ENCODE measurements at places on chromosomes 11 and 22. TPM values are rescaled to one million over a fixed set of nuclear protein-coding genes. Genes with fewer than 3 reads are reported as not detected.

GRCh38 chr11:119077839-119078238, 6.8 kb upstream of the HMBS start:
- no peak for DNase-seq

GRCh38 chr11:91209751-91210150, 986.9 kb upstream of the CHORDC1 start:
- DNase-seq: no peak

DNA sequence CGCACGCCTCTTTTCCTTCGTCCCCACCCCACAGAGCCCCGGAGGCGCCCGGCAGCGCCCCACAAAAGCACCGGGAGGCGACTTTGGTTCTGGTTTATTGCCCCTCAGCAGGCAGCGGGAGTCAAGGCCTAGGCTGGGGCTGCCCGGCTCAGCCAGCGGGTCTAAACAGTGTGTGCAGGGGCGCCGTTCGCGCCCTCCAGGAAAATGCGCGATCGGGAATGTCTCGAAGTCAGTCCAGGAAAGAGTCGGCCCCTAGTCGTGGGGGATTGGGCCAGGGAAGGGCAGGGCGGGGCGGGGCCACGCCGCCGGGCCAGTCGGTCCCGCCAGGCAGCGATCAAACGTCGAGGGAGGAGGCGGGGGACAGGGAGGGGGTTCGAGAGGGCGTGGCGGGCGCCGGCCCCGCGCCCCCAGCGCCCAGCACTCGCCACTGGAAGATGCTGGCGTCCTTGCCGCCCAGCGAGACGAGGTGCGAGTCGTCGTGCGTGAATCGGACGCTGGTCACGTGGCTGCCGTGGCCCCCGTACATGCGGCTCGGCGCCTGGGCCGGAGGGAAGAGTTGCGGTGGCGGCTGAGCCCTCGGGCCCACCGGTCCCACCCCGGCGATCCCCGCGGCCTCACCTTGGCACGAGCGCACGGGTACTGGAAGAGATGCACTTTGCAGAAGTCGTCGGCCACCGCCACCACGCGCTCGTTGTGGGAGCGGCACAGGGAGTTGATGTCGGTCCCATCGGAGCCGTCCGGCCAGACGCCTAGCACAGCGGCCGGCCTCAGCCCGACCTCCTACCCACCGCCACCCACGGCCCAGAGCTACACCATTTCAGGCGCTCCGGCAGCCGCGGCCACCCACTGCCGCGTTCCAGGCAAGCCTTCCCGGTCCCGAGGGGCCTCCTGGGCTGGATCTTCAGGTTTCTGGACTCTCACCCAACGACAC, 741 bp upstream of the MTA2 start:
- no peak for DNase-seq

DNA sequence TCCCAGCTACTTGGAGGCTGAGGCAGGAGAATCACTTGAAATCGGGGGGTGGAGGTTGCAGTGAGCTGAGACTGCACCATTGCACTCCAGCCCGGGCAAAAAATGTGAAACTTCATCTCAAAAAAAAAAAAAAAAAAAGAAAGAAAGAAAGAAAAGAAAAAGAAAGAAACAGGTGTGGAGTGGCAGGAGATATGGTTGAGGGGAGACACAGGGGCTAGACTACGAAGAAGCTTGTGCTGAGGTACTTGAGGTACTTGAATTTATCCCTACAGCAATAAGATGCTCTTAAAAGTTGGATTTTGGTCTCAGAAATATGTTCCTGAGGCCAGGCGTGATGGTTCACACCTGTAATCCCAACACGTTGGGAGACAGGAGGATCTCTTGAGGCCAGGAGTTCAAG, 2.2 kb upstream of the MAJIN start:
- DNase-seq: no peak

GRCh38 chr22:42154293-42155052, 23.9 kb upstream of the CYP2D6 start:
- DNase-seq: no peak

GRCh38 chr11:96967616-96968015, 577.8 kb downstream of the JRKL start:
- DNase-seq: no peak

DNA sequence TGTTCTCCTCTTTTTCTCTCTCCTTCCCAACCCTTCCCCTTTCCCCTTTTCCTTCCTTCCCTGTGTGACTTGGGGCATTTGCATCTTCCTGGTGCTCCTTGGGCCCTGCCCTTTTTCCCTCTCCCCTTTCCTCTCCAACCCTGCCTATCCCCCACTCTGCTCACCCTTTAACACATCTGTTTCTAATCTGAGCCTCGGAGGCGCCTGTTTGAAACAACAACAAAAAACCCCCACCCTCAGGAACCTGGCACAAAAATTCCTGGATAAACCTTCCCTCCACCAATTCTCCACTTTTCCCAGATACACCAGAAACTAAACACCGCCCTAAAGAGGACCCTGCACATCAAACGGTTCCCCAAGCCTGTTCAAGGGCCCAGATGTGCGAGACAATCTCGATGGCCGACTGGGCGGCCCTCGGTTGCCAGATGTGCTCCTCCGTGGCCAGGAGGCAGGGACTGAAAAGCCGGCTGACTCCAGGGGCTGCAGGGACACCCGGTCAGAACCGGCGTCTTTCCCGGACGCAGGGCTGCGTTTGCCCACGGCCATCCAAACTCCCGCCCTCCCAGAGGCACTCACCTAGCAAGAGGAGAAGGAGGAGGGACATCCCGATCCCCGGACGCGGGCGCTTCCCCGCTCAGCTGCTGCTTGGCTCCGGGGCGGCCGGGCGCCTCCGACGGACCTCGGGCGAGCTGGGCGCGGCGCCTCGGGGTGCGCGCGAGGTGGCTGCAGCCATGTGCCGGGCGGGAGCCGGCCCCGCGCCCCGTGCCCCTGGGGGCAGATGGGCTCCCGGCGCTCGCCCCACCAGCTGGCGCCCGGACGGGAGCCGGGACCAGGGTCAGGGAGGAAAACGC, 486 bp downstream of the CLMP start:
- DNase-seq: no peak

GRCh38 chr11:34508524-34508923, 5.1 kb downstream of the ELF5 start:
- DNase-seq: no peak

GRCh38 chr11:86818462-86819192, 18.3 kb downstream of the PRSS23 start:
- DNase-seq: no peak

- DNase-seq: no peak
These were observed 227.1 kb downstream of the DDX10 start for GRCh38 chr11:108891909-108892511.

The GP1BB gene
- 6.4 TPM for polyA plus RNA-seq

The OR9G1 gene
- polyA plus RNA-seq: not detected

The GRM5 gene
- 0.47 TPM for polyA plus RNA-seq

The RAB39A gene
- polyA plus RNA-seq: 0.51 TPM

The MMP7 gene
- polyA plus RNA-seq: 29.0 TPM

The C11orf86 gene
- 0.07 TPM for polyA plus RNA-seq

The CATSPERZ gene
- not detected for polyA plus RNA-seq
